ENCODE measurements at places on chromosomes 3 and 15.

DNA sequence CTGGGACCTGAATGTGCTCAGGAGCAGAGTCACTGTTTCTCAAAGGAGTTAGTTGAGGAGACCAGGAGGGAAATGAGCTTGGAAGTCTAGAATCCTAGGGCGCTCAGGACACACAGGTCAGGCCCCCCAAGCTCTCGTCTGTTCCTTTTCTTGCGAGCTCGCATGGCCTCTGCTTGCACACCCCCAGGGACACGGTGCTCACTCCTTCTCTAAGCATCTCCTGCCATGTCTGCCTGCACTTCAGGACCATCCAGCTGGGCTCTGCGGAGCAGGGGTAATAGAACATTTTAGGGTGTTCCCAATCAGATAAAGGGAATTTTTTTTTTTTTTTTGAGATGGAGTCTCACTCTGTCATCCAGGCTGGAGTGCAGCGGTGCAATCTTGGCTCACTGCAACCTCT is 213.2 kb downstream of the XXYLT1 start:
- no peak for DNase-seq

DNA sequence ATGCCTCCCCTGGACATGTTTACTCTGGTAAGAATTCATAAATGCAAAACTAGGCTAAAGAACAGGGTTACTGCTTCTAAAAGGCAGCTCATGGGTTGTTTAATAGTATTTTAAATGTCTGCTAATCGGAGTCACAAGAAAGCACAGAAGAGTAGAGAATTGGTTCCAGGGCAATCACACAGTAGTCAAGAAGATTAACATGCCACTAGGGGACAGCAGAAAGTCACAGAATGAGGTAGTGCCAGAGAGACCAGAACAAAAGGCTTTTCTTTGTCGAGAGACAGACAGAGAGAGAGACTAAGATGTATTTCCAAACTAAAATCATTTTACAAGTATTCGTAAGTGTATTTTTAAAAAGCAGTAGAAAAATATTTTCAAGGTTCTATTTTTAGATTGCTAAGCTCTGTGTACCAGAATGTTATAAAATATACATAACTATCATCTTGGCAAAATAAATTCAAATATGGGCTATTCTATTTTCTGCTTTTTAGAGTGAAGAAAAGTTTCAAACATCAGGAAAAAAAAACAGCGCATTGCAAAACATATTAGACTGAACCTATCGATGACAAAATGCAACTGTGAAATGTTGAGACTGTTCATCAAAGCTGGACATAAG is 78.3 kb upstream of the CDIN1 start:
- DNase-seq, result no peak

DNA sequence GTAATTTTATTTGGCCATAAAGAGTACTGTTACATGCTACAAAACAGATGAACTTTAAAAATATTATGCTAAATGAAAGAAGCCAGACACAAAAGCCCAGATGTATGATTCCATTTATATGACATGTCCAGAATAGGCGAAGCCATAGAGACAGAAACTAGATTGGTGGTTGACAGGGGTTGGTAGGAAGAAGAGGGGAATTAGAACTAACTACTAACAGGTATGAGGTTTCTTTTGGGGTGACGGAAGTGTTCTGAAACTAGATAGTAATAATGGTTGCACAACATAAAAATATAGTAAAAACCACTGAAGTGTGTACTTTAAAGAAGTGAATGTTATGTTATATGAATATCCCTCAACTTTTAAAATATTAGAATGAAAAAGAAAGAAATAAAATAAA is 66.1 kb downstream of the GBE1 start:
- no peak for DNase-seq

DNA sequence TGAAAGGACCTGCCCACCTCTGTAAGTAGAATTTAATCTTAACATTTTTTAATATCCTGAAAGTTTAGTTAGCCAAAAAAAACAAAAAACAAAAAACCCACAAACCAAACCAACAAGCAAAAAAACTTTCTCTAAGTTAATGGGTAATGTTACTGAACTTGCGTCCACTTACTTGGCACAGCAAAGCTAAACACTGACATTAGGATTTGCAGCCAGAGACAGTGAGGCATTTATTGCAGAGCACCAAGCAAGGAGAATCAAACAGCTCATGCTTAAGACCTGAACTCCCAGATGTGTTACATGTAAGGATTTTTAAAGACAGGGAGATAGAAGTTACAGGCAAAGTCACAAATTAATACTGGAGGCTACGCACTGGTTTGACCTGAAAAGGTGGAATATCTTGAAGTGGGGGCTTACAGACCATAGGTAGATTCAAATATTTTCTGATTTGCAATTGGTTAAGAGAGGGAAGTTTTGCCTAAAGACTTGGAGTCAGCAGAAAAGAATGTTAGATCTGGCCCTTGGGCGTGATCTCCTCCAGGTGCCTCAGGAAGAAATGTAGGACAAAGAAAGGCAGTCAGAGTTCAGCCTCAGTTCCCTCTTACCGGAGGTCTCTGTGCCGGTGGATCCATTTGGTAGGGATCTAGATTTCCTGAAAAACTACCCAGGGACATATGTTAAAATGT is 205.0 kb downstream of the ADAMTSL3 start:
- no peak for DNase-seq

- DNase-seq, result no peak
These were observed 23.1 kb downstream of the EOMES start for GRCh38 chr3:27699067-27699466.

DNA sequence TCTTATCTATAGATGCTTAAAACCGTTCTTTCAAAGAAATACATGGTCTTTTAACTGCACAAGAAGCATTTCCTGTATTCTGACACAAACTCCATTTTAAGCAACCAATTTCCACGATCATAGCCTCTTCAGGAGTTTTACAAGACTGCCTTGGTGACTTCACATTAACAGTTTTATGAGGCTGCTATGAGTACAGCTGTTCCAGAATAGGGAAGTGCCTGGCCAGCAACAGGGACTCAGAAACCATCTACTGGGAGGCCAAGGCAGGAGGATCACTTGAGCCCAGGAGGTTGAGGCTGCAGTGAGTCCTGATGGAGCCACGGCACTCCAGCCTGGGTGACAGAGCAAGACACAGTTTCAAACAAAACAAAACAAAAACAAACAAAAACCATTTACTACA is 78.4 kb downstream of the B3GNT5 start:
- DNase-seq, result no peak

- DNase-seq, result no peak
These were observed 35.5 kb upstream of the ALDH1A3 start for GRCh38 chr15:100844167-100844566.

DNA sequence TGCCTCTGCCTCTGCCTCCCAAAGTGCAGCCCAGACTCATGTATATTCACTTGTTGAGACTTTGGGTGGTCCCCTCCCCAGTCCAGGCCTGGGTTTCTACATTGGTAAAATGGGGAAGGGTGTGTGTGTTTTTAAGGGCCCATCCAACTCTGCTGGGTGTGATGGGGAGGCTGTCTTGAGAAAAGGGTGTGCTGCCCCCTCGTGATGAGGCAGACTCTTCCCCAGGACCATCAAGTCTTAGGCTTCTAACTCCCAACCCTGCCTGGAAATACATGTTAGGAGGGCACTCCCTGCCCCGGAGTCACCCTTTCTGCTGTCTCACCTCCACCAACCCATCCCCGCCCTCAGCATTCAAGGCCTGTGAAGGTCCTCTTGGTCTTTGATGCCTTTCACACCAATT is 4.4 kb upstream of the PTPN23 start:
- no peak for DNase-seq

- DNase-seq, result no peak
These were observed 5.1 kb upstream of the EFCAB12 start for GRCh38 chr3:129433565-129433964.

GRCh38 chr3:196238612-196239560 is 22.6 kb downstream of the SLC51A start:
- DNase-seq, result no peak

GRCh38 chr3:137012097-137012501 is 54.3 kb downstream of the IL20RB start:
- DNase-seq, result no peak

- no peak for DNase-seq
These were observed 316.7 kb upstream of the TBL1XR1 start for GRCh38 chr3:177513815-177514610.

- no peak for DNase-seq
These were observed 296.3 kb downstream of the UACA start for GRCh38 chr15:70466895-70467529.

- no peak for DNase-seq
These were observed 172.5 kb downstream of the MTHFS start for GRCh38 chr15:79724312-79724711.

- DNase-seq, result no peak
These were observed 366.1 kb upstream of the ZNF385D start for GRCh38 chr3:22117091-22117490.

DNA sequence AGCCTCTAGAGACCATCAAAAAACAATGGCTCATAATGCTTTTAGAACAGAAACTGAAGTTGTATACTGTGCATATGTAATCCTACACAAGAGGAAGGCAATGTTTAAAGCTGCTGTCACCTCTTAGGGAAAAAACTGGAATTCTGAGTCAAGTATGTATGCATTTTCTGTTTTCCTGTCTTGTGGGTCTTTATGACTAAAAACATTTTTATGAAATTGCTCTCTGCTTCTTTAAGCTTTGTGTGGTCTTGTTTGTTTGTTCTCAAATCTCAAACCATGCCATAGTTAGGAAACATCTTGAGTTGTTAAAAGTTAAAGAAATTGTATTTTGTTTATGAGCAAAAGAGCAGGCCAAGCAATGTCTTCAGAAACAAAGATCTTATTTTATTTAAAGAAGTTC is 80.9 kb upstream of the SOX2 start:
- DNase-seq, result no peak

DNA sequence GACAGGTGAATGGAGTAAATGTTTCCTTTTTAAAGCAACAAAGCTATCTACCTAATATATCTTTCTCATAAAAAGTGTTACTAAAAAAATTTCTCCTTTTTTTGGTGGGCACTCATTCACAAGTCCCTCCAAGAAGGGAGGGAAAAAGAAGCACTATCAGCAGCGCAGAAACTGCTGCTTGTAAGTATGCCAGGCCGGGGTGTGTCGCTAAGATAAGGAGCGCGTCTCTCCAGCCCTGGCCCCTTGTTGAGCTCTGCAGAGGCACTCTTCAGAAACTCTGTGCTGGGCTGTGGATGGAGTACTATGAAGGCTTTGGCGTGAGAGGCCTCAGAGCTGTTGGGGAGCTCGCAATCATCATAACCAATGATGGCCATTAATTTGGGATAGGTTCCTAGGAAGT is 49.1 kb downstream of the ZDHHC3 start:
- no peak for DNase-seq

DNA sequence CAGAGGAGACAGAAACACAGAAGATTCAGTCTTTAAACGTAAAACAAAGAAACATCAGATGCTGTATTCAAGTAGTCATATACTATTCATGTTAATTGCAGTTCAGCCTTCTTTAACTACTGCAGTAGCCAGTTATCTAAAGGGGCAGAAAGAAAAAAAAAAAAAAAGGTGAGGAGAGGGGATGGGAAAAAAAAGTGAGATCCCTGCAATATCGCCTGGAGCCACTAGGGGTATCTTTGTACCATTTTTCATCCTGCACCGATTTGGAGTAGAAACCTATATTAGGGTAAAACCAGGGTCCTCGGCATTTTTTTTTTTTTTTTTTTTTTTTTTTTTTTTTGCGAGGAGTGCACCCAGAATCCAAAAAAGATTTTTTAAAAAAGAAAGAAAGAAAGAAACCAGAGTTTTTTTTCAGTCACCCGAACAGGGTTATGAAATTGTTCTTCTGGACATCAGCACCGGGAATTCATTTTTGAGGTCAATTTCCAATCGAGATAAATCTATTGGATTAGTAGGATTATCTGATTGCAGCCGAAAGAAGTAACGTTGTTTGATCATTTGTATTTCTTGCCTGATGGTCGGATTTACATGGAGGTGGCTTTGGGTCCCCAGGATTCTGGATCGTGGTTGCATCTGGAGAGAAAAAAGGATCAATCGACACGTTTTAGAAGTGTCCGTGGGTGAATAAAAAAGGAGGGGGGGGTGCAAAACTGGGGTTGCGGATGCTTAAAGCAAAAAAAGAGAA is 186.7 kb downstream of the NLGN1 start:
- DNase-seq, result no peak

DNA sequence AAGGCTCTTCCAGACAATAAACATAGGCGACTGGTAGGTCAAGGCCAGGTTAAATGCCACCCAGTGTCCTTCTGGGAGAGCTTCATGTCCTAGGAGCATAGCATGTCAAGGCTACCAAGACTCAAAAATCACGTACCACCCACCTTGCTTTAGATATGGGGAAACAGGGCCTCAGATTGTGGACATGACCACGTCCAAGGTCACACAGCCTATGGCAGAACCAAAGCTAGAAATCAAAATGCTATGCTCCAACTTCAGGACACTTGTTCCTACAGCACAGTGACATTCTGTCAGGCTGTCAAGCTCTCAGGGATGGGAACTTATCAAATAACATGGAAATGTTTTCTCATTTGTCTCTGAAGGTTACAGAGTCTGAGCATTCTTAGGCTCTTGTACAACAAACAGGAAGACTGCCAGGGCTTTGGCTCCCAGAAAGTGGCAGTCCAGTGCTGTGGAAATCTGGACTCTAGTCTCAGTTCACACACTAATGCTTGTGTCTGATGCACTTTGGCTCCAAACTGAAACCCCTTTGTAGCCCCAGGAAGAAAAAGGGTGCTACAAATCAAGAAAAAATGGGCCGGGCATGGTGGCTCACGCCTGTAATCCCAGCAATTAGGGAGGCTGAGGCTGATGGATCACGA is 170.4 kb upstream of the LPP start:
- DNase-seq, result no peak

DNA sequence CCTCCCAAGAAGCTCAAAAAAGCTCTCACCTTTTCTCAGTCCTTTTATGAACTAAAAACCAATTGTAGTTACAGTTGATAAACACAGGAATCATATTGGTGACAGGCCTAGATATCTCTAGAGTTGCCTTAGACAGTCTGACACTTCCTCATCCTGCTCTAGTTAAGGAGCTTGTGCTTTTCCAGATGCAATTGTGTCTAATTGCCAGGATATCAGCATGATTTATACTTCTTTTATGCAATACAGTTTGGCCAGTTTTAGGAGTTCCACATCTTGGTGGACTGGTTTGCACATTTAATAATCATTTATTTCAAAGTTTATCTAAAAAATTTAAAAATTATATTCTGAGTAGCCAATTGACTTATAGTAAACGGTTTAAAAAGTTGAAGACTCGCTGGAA is 95.7 kb downstream of the DUT start:
- no peak for DNase-seq

GRCh38 chr3:18723206-18723810 is 298.2 kb upstream of the SATB1 start:
- DNase-seq, result no peak

GRCh38 chr15:60573936-60574335 is 95.0 kb upstream of the ICE2 start:
- no peak for DNase-seq

GRCh38 chr3:72309661-72310418 is 524.9 kb upstream of the PROK2 start:
- no peak for DNase-seq

DNA sequence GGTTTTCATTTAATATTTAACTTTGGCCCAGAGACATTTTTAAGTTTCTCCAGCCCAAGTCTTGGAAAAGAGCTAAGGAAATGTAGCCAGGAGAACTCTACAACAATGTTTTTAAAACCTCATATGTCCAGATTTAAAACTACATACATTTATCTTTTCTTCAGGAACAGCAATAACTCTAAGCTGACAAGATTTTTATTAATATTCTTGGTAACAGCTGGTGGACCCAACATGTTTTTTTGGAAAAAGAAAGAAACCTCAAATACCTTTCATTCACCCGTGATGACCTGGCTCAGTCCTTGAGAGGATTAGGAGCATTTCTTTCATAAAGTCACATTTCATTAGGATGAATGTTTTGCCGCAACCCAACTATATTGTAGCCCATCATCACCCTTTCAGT is 50.4 kb upstream of the CMSS1 start:
- DNase-seq, result no peak

Data from stimulated activated CD4-positive, alpha-beta T cell treated with anti-CD3 and anti-CD28 coated beads, Interleukin-1b, Interleukin-23, amount 100 ng/mL, for 1 hour (primary cell).